Fibroblast of skin of back (primary cell): ENCODE measurements at places on chromosomes 7 and 10.
A peak's percentile ranks its signal among the peaks of the same experiment; 100 is the strongest.

DNA sequence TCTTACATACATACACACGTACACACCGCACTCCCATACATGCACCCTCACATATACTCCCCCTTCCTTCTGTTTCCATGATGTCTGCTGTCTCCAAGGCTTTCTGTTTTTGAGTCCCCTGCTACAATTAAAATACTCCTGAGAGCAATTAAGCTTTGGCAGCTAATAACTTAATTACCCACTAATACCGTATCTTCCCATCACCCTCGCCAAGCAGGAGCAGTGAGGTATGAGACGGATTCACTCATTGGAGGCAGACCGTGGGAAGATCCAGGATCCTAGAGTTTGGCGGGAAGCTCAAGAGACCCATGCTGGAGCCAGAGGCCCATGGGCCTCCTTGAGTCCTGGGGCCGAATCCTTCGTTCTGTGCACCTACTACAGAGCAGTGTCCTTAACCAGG lies 1.7 kb upstream of the CALN1 start:
- DNase-seq = no peak

DNA sequence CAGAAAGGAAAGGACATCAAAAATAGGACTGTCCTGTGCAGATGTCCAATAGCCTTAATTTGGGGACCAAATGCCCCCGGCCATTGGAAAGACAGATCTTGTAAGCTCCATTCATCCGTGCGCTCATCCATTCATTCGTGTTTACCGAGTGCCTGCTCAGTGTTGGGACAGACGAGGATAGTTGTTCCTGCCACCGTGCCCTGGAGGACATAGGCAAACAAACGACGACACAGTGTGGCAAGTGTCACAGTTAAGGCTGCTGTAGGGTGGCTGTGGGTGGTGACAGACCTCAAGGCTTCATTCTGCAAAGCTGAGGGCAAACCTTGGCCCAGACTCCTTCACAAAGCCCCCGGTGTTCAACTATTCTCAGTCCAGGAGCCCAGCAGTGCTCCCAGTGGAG lies 27.6 kb downstream of the MKI67 start:
- no peak for DNase-seq

- no peak for DNase-seq
Observed at GRCh38 chr10:100356067-100357017, 9.3 kb downstream of the SCD start.

DNA sequence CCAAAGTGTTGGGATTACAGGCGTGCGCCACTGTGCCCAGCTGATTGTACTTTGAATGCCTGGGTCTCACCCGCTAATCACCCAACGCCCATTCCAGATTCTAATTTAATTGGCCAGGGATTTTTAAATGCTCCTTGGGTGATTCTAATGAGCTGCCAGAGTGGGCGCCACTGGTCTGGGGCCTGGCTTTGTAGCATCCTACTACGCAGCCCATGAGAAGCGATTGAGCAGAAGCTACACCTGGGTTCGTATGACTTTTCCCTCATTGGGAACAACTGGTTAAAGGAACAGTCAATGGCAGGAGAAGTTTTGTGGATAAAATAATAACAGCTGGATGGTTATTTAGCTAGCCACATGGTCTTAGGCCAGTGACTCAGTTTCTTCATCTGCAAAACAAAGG lies 108.0 kb downstream of the SPAG6 start:
- no peak for DNase-seq

GRCh38 chr7:154873500-154874121 lies 129.3 kb downstream of the PAXIP1 start:
- DNase-seq = no peak

DNA sequence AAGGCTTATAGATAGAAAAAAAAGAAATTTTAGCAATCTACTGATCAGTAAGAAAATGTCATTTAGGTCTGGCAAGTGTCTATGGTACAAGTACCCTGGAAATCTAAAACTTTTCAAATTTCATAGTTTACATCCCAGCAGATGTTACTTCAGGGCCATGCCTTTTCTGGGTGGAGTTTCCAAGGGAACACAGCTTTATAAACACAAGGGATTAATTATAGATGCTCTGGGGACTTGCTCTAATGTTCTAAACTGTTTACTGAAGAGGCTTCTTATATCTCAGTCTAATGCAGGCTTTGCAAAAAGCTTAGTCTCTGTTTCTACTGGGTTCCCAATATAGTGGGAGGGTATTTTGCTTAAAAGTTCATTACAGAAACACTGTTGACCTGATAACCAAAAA lies 3.1 kb downstream of the CD36 start:
- DNase-seq = no peak

DNA sequence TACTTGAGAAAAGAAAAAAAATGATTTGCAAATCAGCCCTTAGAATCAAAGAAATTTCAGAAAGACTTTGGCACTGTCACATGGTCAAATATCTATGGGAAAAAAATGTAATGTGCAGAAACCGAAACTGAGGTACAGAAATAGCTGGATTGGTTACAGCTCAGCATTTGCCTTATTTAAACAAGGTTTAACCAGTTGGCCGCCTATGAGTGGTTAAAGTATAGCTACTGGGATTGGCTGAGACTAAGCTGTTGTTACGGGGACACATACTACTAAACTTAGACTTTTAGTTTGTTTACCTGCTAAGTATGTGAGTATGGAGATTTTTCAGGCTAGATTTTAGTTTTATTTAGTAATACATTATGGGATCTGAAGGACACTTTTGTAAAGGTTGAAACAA lies 38.6 kb downstream of the SFTPD start:
- DNase-seq = no peak

DNA sequence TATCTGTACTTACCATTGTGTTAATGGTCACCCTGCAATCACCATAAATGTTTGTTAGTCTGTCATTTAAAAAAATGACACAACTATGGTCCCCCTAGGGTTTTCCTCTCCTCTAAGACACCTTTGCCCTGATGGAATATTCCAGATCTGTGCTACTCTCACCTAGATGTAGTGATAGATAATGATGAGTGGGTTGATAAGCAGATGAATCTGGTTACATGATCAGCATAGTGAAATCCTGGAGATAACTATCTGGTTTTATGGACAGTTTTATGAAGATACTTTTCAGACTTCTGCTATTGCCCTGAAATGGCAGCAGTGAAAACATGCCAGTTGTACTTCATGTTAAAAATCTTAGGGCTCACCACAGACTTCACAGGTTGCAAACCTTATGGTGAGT lies 152.4 kb downstream of the GATA3 start:
- DNase-seq = no peak

GRCh38 chr10:119112056-119112455 lies 8.1 kb downstream of the DENND10 start:
- DNase-seq = peak; percentile 47

- no peak for DNase-seq
Observed at GRCh38 chr10:126341491-126341890, 46.8 kb downstream of the ADAM12 start.

- DNase-seq = peak; percentile 65
Observed at GRCh38 chr7:12889391-12889790, 202.0 kb downstream of the ARL4A start.
